ENCODE measurements at places on chromosomes 2 and 18. TPM values are rescaled to one million over a fixed set of nuclear protein-coding genes. Genes with fewer than 3 reads are reported as not detected.

DNA sequence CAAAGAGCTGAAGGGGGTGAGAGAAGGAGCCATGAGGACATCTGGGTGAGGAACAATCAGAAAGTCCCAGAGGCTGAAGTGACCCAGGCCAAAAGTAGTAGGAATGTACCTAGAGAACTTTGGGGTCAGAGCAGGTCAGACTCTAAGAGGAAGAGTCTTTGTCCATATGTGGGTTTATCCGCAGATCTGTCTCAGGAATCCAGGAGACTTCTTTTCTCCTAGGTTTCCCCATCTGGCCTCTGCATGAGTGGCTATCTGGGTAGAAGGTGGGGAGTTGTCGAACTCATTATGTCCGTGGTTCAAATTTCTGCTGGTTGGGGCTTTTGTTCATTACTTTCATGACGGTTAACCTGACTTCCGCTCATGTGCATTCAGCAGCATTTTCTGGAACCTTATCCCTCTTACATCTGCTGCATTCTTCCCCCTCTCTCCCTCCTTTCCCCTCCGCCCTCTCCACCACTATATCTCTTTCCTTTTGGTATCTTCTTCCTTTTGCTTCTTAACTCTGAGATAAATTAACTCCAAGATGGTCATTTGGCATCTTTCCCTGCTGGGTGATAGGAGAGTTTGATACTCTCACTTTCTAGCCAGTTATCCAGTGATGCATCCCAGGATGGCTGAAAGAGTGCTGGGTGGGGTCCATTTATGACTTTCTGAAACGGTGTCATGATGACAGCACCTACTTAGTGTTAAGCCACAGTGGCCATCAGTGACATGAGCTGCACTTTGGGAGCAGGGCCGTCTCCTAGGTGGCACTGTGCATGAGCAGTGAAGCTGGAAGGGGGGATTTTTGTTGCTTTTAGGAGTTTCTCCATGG lies 2.1 kb downstream of the LIPG start:
- no peak for DNase-seq

DNA sequence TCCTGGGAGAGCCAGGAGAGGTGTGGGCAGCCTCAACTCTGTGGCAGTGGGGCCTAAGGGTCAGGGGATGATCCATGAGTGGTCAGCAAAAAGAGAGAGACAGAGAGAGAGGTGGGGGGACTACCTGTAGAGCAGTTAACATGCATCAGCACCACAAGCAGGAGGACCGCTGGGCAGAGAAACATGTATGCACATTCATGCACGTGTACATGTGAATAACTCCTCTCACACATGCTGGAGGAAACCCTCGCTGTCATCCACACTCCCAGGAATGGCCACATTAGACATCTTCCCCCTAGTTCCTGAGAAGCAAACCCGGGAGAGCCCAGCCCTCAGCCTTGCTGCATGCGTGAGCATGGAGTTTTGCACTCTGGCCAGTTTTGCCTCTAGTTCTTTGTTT lies 166.1 kb downstream of the SMAD7 start:
- no peak for DNase-seq

DNA sequence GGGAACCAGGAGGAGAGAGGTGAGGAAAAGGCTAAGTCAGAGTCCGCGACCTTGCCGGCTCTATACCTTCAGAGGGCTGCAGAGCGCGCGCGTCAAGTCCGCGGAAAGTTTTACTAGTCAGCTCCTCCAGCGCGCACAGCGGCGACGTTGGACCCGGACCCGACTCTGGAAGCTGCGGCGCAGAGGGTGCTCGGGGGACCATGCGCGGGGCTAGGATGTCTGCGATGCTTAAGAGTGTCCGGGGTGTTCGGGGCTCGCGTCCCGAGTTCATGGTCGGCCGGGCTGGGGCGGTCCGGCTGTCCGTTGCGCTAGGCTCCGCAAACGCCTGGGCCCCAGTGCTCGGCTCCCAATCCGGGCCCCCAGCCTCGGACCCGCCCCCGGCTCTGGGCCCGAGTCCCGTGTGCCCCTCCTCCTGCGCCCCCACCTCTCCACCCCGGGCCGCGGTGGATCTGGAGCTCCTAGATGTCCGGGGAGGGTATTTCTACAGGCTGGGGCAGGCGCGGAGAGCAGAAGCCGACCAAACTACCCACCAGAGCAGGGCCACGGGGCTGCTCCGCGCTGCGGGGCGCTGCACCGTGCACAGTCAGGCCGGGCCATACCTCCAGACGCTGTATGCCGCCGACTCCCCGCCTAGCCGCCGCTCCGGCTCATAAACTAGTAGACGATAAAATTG lies at the start of gene LBX2:
TSS of gene LBX2 (minus strand) at position 337 of the 673 bp plus-strand sequence. CDS start at position 271, 66 bp downstream.
- no peak for DNase-seq

DNA sequence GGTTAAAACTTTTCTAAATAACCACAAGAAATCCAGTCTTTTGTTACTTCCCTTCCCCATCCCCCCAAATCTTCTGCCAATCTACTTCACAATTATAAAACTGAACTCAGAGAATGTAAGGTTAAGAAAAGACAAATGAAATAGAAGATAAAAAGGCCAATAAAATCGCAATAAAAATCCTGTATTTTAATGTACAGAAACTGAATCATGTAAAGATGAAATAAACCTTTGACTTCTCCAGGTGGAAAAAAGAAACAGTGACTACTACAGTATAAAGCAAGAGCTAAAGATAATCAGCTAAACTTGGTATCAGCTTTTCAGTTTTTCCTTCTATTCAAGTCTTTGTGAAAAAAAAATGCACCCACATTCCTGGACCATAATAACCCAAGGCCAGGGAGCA lies 1.7 kb downstream of the SYT4 start:
- DNase-seq, result no peak

DNA sequence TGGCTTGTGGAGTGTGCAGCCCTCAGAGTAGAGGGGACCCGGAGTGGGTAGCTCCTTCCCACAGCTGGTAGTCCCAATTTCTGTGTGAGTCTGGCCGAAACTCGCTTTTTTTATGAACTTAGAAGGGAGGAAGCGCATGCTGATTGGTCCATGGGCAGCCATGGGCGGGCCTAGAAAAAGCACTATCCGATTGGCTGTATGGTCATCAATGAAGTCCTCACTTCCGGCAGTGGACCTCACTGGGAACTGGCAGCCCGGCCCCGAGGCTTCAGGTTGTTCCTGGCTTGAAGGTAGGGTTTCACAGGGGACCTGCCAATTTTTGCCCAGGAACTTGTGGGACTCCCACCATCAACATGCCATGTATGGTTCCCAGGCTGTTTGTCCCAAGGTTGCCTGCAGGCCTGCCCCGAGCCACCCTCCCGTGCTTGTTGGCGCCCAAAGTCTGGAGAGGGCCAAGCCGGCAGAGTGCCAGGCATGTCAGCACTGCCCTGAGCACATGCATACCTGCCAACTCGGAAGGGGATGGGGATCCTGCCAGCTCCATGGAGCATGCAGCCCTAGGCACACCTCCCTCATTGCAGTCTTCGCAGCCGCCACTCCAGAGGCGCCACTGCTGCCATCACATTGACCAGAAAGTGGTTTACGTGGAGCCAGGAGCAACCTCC lies 98.5 kb downstream of the ATP9B start:
- no peak for DNase-seq

DNA sequence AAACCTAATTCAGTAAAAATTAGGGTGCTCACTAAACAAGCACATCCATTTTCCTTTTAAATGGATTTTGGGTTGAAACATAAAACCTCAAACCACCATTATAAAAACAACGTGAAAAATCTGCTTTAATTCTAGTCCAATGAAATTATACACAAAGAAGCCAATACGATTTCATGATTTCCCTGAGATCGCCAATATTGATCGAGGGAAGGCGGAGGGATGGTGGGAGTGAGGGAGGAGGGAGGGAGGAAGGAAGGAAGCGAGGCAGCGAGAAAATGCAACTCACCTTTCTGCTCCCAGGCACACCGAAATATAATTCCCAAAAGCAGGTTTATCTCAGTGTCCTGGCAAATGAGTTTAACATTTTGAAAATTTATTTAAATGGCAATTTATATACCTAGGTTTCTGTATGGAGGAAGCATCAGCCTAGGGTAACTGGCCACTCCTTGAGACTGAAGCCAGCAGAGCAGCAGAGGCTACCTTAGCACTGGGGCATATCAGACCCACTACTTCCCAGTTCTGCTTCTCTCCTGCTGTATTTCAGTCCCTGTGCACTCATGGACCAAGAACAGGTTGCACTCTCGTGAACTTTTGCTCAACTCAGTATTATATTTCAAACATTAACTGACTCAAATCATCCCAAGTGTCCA lies 2.3 kb upstream of the ONECUT2 start:
- DNase-seq, result no peak

DNA sequence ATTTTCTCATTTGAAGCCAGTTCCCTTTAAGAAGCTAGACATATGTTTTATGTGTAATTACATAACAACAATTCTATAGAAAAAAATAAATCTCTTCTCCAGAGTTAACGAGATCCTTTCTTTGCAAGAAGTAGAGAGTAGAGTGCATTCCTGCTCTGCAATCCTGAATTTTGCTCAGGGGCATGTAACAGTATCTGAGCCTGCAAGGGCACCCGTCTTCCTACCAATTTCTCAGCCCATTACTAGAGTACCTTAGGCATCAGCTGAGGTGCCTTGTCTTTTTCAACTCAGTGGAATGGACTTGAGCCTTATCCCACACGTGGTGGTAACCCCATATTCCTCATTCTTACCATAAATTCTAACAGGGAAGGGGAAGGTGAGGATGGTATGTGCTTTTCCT lies 205.9 kb downstream of the IKZF2 start:
- no peak for DNase-seq

- no peak for DNase-seq
Measured at GRCh38 chr2:43110442-43110871, 115.9 kb downstream of the ZFP36L2 start.

- DNase-seq, result no peak
Measured at GRCh38 chr18:67862069-67862468, 345.5 kb upstream of the DSEL start.

DNA sequence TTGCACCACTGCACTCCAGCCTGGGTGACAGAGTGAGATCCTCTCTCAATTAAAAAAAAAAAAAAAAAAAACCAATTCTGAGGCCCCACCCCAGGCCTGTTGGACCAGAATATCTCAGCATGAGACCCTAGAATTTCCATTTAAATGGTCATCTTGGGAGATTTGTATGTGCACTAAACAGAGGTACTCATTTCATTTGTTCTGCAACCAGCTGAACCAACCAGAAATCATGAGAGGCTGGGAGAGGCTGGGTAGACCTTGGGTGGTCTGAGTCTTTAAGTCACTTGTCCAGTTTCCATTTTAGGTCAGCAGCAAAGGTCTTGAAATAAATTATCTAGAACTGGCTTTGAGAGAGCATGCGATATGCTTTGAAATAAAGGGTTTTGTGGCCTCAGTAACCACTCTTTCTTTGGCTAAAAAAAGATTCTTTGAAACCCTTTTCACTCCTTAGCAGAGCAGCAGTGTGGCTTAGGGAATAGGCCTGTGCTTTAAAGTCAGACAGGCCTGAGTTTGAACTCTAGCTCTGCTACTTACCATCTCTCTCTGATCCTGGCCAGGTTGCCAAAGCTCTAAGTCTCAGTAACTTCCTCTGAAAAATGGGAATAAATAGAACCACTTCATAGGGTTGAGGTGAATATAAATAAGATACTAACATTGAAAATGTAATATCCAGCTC lies 52.6 kb downstream of the QPCT start:
- no peak for DNase-seq

DNA sequence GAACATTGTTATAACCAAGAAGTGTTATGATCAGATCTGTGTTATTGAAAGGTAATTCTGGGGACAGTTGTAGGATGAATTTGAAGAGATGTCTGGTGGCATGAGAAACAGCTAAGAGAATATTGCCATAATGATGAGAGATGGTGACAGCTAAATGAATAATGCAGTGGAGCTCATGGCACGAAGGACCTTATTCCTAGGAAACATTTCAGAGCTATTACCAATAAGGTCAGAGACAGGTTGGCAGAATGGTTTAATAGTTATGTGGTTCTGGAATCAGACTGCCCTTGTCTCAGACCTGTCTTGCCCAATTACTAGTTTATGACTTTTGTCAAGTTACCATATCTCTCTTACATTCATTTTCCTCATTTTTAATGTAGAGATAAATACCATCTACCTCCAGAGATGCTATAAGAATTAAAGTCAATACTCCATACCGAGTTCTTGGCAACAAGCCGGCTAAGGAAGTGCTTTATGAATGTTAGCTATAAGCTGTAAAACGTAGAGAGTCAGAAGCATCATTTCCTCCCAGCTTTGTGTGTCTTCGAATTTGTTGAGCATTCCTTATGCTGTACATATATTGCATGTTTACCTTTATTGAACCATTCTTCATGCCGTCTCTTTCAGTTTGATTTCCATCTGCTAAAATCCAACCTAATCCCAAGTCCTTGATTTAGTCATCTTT lies 73.6 kb upstream of the COL5A2 start:
- no peak for DNase-seq

GRCh38 chr2:43220229-43220751 lies 6.1 kb downstream of the ZFP36L2 start:
- DNase-seq, result no peak

DNA sequence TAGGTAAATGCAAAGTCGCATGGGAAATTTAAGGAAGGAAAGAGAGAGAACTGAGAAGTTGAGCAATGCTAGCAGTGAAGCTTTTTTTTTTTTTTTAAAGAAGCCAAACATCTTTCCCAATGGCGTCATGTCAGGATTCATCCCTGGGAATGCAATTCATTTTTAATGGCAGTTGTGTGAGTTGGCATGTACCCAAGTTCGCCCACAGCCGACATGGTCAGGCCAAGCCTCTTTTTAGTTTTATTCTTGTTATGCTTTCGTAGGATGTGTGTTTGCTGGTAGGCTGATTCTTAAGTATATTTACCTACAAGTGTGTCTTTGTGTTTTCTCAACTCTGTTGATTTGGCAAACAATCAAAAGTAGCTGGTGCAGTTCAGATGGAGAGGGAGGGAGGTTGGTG lies 127.6 kb upstream of the ITGA6 start:
- DNase-seq, result no peak

- no peak for DNase-seq
Measured at GRCh38 chr2:126835831-126836230, 62.9 kb upstream of the TEX51 start.

GRCh38 chr2:229339618-229340017 lies 68.5 kb upstream of the PID1 start:
- DNase-seq, result no peak

DNA sequence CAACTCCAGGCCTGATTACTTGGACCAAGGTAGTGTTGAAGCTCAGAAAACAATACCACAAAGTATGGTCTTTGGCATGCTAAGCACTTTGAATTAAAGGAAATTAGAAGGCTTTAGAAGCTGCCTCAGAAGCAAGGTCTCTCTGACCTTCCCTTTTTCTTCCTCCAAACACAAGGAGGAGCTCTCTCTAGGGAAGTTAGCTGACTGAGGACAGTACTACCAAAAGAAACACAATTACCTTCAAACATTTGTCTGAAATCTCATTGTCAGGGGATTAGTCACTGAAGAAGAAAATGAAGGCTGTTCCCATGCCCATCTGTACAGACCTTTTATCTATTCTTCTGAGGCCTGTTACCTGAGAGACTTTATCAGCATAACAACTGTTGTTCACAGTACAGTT lies 279.3 kb downstream of the CDH20 start:
- DNase-seq, result no peak

Gene KCNJ13
- total RNA-seq, result not detected

Gene EPB41L3
- total RNA-seq, result 249 TPM

Gene RAPH1
- 79.6 TPM for total RNA-seq

Gene ZFAND2B
- 31.3 TPM for total RNA-seq

Gene CCDC85A
- 7.6 TPM for total RNA-seq
